Mononuclear cell (primary cell): ENCODE measurements at places on chromosomes 13 and 19. TPM values are rescaled to one million over a fixed set of nuclear protein-coding genes. Genes with fewer than 3 reads are reported as not detected.

Gene KIR3DL1
- total RNA-seq: 1.6 TPM

Gene UBL3
- total RNA-seq: 48.2 TPM

Gene LILRA1
- 18.5 TPM for total RNA-seq

Gene CBLC
- total RNA-seq: not detected

Gene ZNF554
- 1.8 TPM for total RNA-seq

Gene LILRB2
- 27.3 TPM for total RNA-seq

Gene KL
- total RNA-seq: 0.10 TPM

Gene MYH14
- not detected for total RNA-seq
